ENCODE measurements at places on chromosomes 5 and 9.
A peak's percentile ranks its signal among the peaks of the same experiment; 100 is the strongest.

DNA sequence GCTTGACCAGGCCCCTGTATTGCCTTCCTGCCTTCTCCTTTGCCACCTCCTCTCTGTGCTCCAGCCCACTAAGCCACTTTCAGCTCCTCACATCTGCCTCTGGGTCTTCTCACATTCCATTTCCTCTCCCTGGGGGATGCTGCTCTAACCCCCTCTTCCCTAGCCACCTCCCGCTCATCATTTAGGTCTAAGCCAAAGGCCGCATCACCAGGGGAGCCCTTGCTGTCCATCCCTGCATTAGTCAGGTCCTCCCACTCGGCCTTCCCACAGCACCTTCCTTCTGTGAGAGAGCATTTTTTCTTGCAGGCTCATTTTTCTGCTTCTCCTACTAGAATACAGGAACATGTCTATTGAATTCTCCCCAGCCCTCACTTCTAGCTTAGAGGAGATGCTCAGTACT is 72.6 kb upstream of the GALNT10 start:
- no peak for DNase-seq

- DNase-seq = no peak
These were observed 417.7 kb upstream of the CLINT1 start for GRCh38 chr5:158276692-158277091.

DNA sequence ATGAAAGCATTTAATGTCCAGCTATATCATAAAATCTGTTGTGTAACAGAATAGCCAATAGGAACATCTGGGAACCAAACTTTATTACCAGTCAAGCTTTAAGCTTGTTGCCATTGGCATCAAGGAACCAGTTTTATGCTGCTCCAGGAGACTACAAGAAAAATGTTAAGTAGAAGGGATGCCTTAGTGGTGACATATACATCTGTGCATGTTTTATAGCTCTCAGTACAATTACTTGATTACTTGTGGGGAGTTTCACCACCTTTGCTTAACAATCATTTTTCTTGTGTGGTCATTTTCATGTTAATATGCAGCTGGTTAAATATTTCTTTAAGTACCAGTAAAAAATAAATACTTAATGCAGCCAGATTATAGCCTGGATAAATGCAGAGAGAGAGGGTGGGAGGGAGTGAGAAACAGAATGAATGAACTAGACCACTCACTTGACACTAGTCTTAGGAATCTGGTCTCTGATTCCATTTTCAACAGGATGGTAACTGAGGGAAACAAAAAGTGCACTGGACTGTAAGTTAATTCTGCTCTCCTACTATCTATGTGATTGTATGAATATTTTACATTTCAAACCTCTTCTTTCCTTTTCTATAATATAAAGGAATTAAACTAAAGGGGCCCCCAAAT is 35.7 kb upstream of the LURAP1L start:
- no peak for DNase-seq

- no peak for DNase-seq
These were observed 359.0 kb downstream of the SLIT3 start for GRCh38 chr5:168941901-168942300.

- DNase-seq = peak; percentile 25
These were observed 337.5 kb downstream of the CDH9 start for GRCh38 chr5:26700759-26701384.

- DNase-seq = peak; percentile 38
These were observed 6.3 kb downstream of the EDIL3 start for GRCh38 chr5:84378420-84378819.

GRCh38 chr5:73213566-73213998 is 40.6 kb downstream of the TMEM174 start:
- peak; percentile 24 for DNase-seq

DNA sequence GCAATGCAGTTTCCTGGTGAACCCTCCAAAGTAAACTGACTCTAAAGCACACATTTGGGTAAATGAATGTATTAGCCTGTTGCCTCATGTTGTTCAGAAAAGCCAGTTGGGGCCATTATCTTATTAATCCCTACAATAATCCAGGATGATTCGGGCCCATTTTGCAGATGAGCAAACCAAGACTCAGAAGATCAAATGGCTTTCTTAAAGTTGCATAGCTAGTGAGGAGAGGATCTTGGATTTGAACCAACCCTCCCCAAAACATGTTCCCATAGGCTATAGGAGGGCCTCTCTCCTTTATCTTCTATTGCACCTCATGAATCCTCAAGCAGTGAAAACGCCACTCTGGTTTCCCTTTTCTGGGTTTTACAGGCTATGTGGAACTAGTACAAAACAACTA is 267.6 kb upstream of the RFX3 start:
- no peak for DNase-seq

DNA sequence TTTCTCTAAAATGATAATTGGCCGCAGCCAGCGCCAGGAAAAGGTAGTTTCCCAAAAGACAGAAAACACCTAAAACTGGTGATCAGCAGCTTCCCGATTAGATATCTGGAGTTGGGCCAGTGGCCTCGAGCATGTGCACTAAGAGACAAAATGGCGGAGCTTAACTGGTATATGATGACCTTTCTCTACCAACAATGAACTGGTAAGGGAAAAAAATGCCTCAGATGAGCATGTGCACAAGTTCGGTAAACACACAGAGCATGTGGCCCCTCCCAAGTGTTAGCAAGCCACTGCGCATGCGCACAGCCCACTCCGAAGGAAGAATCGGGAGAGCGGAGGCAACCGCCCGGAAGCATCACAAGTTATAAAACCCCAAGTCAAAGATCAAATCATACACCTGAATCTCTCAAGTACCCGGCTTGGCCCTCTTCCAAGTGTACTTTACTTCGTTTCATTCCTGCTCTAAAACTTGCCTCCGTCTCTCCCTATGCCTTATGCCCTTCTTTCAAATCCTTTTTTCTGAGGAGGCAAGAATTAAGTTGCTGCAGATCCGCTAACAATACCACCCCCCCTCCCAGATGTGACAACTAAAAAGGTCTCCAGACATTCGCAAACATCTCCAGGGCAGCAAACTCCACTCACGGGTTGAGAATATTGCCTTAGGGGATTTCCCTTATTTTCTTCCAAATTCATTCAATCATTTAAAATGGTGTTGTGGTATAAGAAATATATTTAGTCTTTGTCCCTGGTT is 15.0 kb upstream of the PTBP3 start:
- DNase-seq = no peak
